Left lung (tissue), 14 donors: ENCODE measurements at places on chromosomes 12 and 14.

DNA sequence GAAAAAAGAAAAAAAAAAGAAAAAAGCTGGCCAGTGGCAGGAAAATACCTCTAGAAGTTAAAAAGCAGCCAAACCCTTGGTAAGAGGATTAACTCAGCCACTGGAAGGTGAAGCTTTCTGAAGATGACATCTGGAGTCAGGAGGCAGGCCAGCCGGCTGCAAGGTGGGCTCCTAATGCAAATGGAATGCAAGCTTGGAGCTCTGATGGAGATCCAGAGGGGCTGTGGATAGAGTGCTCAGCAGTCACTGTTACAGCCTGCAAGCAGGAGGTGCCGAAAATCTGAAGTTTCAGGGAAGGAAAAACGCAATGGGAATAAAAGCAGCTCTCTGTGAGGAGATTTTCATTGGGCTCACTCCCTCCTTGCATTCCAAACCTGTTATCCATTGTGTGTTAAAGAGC lies 41.0 kb downstream of the GSC start:
- DNase-seq: no peak
- no peaks in the 10 kb centered on the region for H3K4me1 ChIP-seq

- no peak overlapping the region for H3K27ac ChIP-seq
- no peaks in the 10 kb centered on the region for H3K36me3 ChIP-seq
- H3K27me3 ChIP-seq: no peaks in the 10 kb centered on the region
- DNase-seq: no peak
- no peaks in the 10 kb centered on the region for H3K4me1 ChIP-seq
- H3K4me3 ChIP-seq: no peak overlapping the region
Measured at GRCh38 chr12:38817942-38818341, 87.4 kb downstream of the CPNE8 start.

- H3K27me3 ChIP-seq: no peaks in the 10 kb centered on the region
- peaks cover 89% of the 10 kb centered on the region for H3K4me1 ChIP-seq
- H3K36me3 ChIP-seq: no peaks in the 10 kb centered on the region
- no peak overlapping the region for H3K4me3 ChIP-seq
Measured at GRCh38 chr12:13203034-13203922, 6.8 kb downstream of the EMP1 start.

- H3K27ac ChIP-seq: no peak overlapping the region
- no peak overlapping the region for H3K4me3 ChIP-seq
- DNase-seq: no peak
- H3K4me1 ChIP-seq: no peaks in the 10 kb centered on the region
- no peaks in the 10 kb centered on the region for H3K27me3 ChIP-seq
Measured at GRCh38 chr12:87679251-87679650, 349.9 kb downstream of the C12orf50 start.

DNA sequence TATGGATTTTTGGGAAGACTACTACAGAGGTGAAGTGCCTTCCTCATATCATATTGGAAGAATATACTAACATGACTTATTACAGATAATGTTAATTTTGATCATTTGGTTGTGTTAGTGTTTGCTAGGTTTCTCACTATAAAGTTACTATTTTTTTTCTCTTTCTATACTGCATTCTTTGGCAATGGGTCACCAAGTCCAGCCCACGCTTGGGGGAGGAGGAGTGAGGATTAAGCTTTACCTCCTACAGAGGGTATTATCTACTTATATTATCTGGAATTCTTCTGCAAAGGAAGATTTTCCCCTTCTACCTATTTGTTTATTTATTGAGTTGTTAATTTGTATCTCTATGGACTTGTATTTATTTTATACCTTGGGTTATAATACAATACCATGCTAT lies 31.5 kb downstream of the SCN8A start:
- H3K27ac ChIP-seq: no peak overlapping the region
- no peaks in the 10 kb centered on the region for H3K4me1 ChIP-seq
- no peaks in the 10 kb centered on the region for H3K27me3 ChIP-seq

- no peaks in the 10 kb centered on the region for H3K36me3 ChIP-seq
- no peaks in the 10 kb centered on the region for H3K4me1 ChIP-seq
- no peak overlapping the region for H3K27ac ChIP-seq
- no peak overlapping the region for H3K4me3 ChIP-seq
- peak; percentile 46 for DNase-seq
Measured at GRCh38 chr12:92431146-92431545, 271.6 kb upstream of the PLEKHG7 start.

DNA sequence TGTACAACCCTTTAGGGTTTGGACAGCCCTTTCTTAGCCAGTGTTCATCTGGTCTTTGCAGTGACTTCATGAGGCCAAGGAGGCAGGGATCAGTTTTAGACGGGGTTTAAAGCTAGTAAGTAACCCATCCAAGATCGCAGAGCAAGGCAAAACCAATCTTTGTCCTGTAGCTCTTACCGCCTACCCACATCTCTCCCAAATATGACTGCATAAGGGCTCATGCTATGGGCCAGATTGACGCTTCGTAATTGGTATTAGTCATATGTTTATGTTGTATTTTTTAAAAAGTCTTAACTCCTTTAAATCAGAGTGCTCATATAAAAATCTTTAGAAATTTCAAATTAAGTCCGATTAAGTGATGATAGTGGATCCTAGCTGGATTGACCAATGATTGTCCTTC lies 3.7 kb upstream of the CLMN start:
- no peaks in the 10 kb centered on the region for H3K27me3 ChIP-seq
- H3K4me1 ChIP-seq: peaks cover 16% of the 10 kb centered on the region

GRCh38 chr12:5094986-5095385 lies 51.3 kb downstream of the KCNA5 start:
- DNase-seq: no peak
- no peaks in the 10 kb centered on the region for H3K27me3 ChIP-seq

- no peaks in the 10 kb centered on the region for H3K4me1 ChIP-seq
- H3K27ac ChIP-seq: no peak overlapping the region
- H3K4me3 ChIP-seq: no peak overlapping the region
Measured at GRCh38 chr12:95546491-95546813, 4.8 kb downstream of the USP44 start.

- H3K36me3 ChIP-seq: peaks cover 37% of the 10 kb centered on the region
- peak overlapping the region; percentile 54 for H3K4me3 ChIP-seq
- peaks cover 44% of the 10 kb centered on the region for H3K4me1 ChIP-seq
- no peak for DNase-seq
- H3K27me3 ChIP-seq: no peaks in the 10 kb centered on the region
Measured at GRCh38 chr12:52052468-52053186, 1.4 kb downstream of the NR4A1 start.

- no peak overlapping the region for H3K27ac ChIP-seq
- H3K27me3 ChIP-seq: no peaks in the 10 kb centered on the region
- H3K4me1 ChIP-seq: no peaks in the 10 kb centered on the region
- DNase-seq: no peak
- H3K36me3 ChIP-seq: no peaks in the 10 kb centered on the region
- no peak overlapping the region for H3K4me3 ChIP-seq
Measured at GRCh38 chr14:104996483-104996882, 10.9 kb downstream of the CLBA1 start.

GRCh38 chr12:11684393-11684792 lies 34.9 kb downstream of the ETV6 start:
- no peak overlapping the region for H3K27ac ChIP-seq
- no peaks in the 10 kb centered on the region for H3K36me3 ChIP-seq
- H3K4me3 ChIP-seq: no peak overlapping the region
- peaks cover 71% of the 10 kb centered on the region for H3K4me1 ChIP-seq
- DNase-seq: no peak

DNA sequence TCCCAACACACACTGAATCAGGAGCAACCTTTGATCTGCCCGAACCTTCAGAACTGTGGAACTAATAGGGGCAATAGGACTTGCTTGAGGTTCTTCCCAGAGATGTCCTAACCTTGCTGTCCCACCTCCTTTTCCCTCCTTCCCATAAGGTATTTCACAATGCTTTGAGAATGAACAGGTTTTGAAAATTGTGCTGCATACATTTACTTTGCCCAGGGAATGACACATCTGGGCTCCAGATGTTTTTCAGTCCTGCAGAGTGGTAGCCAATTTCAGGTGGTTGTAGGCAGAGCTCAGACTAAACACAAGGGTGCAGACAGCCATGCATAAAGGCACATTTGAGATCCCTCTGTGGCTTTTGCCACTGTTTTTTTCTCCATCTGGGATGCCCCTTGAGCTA lies 206.7 kb upstream of the PWP1 start:
- DNase-seq: no peak
- H3K4me3 ChIP-seq: no peak overlapping the region
- H3K4me1 ChIP-seq: no peaks in the 10 kb centered on the region
- H3K27ac ChIP-seq: no peak overlapping the region

GRCh38 chr12:8612629-8613028 lies at the start of gene AICDA:
Gene AICDA, minus strand, starts transcription at chr12:8612859. Its CDS starts 92 bp downstream, at chr12:8612767.
- no peaks in the 10 kb centered on the region for H3K36me3 ChIP-seq
- H3K4me3 ChIP-seq: no peak within 1 kb of the TSS
- no peaks in the 10 kb centered on the region for H3K27me3 ChIP-seq
- no peak within 1 kb of the TSS for H3K27ac ChIP-seq

GRCh38 chr14:79405512-79405910 lies 805.8 kb downstream of the DIO2 start:
- no peaks in the 10 kb centered on the region for H3K27me3 ChIP-seq
- DNase-seq: no peak
- H3K36me3 ChIP-seq: no peaks in the 10 kb centered on the region
- H3K4me3 ChIP-seq: no peak overlapping the region
- H3K27ac ChIP-seq: no peak overlapping the region

DNA sequence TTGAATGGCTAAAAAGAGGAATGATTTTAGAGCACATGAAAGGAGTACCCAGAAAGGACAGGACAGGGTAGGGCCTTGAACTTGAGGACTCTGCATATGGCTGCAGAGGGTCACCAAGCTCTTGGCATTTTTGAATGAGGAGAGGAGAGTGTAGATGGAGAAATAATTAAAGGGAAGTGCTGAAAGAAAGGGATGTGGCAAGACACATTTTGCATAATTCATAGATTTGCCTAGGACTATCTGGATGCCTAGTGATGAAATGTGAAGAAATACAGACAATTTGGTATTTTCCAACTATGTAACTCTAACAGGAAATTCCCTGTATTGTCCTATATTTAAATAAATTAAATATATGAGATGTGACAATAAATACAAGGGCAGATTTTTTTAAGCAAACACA lies 27.5 kb upstream of the MDM1 start:
- H3K27me3 ChIP-seq: no peaks in the 10 kb centered on the region
- no peaks in the 10 kb centered on the region for H3K36me3 ChIP-seq
- peak overlapping the region; percentile 79 for H3K27ac ChIP-seq
- no peak for DNase-seq
- H3K4me3 ChIP-seq: no peak overlapping the region

DNA sequence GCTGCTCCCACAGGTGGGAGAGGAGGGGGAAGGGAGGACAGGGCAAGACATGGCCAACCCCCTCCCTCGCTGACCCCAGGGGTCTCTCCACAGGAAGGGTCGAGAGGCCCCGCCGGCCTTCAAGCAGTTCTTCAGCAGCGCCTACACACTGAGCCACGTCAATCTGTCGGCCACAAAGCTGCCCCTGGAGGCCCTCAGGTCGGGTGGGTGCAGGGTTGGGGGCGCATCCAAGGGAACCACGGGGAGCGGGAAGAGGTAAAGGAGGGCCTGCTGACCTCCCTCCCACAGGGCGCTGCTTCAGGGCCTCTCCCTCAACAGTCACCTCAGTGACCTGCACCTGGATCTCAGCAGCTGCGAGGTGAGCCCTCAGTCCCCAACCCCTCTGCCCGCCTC lies 6.1 kb downstream of the CARMIL3 start:
- no peak overlapping the region for H3K27ac ChIP-seq
- no peaks in the 10 kb centered on the region for H3K36me3 ChIP-seq
- no peaks in the 10 kb centered on the region for H3K27me3 ChIP-seq
- H3K4me1 ChIP-seq: peaks cover under 1% of the 10 kb centered on the region
- no peak for DNase-seq
- H3K4me3 ChIP-seq: no peak overlapping the region

DNA sequence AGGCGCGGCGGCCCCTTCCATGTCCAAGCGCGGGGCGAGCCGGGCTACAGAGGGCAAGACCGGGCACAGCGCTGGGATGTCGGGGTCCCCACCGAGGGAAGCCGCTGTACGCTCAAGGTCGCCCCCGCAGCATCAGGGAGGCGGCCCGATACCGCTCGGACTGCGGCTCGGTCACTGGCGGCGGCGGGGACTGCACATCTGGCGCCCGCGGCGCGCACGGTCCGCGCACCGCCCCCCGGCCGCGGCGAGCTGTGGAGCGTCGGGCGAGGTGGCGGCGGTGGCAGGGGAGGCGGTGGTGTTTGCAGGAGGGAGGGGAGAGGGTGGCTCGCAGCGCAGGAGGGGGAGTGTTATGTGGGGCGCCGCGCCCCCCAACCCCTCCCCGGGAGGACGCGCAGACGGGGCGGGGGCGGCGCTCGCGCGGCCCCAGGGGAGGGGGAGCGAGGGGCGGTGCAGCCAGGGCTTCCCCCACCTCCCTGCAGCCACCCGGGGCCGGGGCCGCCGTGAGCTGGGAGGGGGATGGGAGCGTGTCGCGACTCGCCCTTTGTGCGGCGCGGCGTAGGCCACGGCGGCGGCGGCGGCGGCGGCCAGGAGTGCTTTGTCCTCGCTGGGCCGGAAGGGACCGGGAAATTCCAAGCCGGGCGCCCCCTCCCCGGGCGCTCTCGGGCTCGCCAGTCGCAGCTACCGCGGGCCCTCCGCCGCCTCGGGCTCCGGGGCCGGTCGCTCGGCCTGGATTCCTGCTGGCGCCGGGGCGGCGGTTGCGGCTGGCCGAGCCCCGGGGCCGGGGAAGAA lies at the start of gene NUAK1:
TSS of gene NUAK1 (minus strand) at position 322 of the 789 bp plus-strand sequence. CDS start at position 21, 301 bp downstream.
- peaks cover 17% of the 10 kb centered on the region for H3K4me1 ChIP-seq
- peak; percentile 65 for DNase-seq
- H3K36me3 ChIP-seq: no peaks in the 10 kb centered on the region
- H3K27me3 ChIP-seq: peaks cover 9% of the 10 kb centered on the region

DNA sequence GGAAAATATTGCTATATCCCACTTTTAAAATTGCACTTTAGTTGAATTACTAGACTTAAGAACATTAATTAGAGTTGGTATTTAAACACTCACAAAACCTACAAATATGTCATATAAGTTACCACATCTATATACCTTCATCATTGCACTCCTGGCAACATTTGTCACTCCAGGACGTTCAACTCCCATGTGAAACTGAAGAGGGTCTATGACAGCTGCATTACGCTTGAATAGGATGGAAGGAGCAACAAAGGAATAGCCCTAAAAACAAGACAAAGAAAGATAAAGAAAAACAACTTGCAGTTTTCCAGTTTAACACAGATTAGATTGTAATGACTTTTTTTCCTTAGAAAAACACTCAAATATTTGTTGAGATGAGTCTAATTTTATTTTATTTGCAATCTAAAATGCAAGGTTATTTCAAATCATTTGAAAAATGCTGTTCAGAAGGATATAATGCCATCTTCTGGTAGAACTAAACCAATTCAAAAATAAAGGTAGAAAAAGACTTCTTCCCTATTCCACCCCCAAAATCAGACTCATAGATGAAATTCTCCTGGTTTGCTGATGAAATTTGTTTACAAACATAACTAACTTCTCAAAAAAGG lies 84.3 kb upstream of the TTC7B start:
- no peaks in the 10 kb centered on the region for H3K27me3 ChIP-seq
- H3K4me1 ChIP-seq: no peaks in the 10 kb centered on the region
- no peaks in the 10 kb centered on the region for H3K36me3 ChIP-seq
- no peak overlapping the region for H3K4me3 ChIP-seq
- H3K27ac ChIP-seq: no peak overlapping the region
- DNase-seq: no peak

DNA sequence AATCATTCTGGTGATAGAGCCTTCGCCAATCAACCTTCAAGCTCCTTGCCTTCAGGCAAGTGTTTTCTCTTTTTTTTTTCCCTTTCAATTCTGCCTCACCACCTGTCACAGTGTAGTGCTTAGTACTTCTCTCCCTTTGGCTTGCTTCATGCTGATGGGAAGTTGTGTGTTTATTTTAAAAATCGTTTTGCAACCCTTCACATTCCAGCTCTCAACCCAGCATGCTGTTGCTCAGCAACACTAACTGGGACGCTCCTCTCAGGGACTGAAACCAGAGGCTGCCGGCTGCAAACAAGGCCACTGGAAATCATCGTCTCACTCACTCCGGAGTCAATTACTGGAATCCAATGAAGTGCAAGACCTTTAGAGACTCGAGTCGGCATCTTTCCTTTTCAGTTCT lies 342.7 kb downstream of the PRKD1 start:
- H3K27ac ChIP-seq: no peak overlapping the region
- no peaks in the 10 kb centered on the region for H3K27me3 ChIP-seq
